NCI-H2029 (cell line): ENCODE measurements at places on chromosomes 13 and 19.

DNA sequence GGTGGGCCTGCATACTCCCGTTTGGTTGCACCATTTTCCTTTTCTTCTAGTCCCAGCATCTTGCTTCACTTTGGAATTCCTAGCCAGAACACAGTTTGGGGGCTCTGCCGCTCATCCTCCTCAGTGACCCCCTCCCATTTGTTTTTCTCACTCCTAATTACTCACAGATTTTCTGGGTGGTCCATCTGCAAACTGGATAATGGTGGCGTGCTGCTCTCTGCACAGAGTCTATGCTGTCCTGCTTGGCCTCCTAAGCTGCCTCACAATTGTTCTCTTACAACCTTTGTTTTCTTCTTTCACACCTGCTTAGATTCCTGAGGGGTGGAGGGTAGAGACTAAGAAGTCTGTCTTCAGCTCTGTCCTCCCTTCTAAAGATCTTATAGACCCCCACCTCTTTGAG, 80.8 kb downstream of the SHISA2 start:
- DNase-seq, result no peak

- no peak for DNase-seq
Observed at GRCh38 chr19:14515501-14516047, 2.6 kb downstream of the DNAJB1 start.

DNA sequence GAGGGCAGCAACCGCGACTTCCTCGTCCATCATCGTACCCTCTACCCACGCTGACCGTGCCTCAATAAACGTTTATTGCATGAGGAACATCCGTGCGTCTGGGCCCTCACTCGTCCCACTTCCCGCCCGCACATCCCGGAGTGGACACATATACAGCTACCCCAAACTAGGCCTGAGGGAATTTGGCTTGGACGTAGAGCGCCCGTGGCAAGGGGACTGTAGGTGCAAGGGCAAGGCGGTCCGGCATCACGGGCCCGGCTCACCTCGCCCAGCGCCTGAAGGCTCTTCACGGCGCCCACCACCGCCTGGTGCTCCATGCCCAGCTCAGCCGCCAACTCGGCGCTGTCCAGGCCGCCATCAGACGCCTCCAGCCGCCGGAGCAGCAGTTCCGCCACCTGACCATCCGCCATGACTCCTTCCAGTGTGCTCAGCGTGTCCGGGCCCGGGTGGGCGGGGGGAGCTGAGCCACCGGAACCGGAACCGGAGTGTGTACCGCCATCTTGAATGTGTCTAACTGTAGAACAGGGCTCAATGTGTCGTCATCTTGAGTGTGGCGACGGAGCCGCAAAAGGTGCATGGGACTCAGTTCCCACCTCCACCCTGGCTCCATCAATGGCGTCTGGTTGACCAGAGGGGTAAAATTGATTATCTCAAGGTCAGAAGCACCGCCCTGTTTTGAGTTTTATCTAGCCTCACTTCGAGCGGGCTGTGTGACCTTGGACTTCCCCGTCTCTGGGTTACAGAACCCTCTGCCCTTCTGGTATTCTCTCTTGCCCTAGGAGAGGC, at the start of gene FARSA:
Gene FARSA (minus strand): TSS at position 425 of the 786 bp plus-strand sequence. CDS start 15 bp downstream, at position 410.
- DNase-seq, result peak; percentile 94

DNA sequence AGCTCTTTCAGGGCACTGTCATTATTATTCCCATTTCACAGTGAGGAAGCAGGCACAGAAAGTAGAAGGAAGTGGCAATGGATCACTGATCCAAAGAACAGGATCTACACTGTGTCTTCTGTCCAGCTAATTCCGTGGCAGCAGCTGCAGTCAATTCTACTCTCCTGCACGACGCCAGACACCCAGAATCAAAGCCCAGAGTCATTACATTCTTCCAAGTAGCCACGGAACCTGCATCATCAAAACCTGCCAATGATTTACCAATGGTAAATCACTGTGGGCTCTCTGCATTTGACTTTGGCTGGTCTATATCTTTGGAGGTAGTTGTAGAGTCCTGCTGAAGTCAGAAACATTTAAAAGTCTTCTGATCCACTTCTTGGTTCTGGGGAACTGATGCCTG, 767.7 kb downstream of the LIG4 start:
- DNase-seq, result no peak

DNA sequence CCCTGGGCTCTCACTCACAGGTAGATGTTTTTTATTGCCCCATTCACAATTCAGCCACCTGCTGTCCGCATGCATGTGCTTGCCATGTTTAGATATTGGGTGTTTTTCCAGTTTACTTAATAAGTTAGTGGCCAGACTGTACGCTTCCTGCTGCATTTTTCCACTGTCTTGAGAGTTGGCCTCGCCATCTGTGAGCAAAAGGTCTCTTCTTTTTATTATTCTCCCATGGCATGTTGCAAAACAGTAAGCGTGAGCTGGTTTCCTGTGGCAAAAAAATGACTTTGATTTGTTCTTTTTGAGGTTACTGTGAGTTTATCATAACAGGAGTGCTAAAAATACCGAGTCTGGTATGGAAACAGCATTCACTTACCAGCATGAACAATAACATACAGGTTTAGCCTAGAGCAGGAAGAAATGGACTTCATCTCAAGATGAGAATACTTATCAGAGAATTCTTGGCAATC, 46.0 kb downstream of the SAE1 start:
- DNase-seq, result no peak

DNA sequence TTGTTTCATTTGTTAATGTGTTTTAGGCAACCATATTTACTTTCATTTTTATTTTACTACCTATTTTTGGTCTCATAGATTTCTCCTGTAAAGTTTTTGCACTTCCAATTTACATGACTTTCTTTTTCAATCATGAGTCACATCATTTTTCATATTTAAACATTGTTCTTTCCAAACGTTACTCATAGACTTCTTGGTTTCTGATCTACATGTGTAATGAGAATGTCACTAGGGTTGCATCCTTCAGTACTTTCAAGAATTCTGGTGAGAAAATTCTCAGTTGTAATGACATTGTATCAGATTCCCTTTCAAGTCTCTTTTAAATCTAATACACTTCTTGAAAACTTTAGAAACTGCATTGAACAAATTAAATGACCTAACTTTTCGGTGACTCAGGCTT, 991.7 kb downstream of the EFNB2 start:
- DNase-seq, result no peak

GRCh38 chr19:15986701-15987100, 37.9 kb downstream of the OR10H4 start:
- DNase-seq, result no peak

GRCh38 chr13:25302121-25302520, 696 bp downstream of the NUP58 start:
- DNase-seq, result no peak

GRCh38 chr13:60463787-60464186, 66.8 kb downstream of the TDRD3 start:
- DNase-seq, result no peak

- DNase-seq, result no peak
Observed at GRCh38 chr19:36245210-36246005, 30.5 kb downstream of the ZNF146 start.

DNA sequence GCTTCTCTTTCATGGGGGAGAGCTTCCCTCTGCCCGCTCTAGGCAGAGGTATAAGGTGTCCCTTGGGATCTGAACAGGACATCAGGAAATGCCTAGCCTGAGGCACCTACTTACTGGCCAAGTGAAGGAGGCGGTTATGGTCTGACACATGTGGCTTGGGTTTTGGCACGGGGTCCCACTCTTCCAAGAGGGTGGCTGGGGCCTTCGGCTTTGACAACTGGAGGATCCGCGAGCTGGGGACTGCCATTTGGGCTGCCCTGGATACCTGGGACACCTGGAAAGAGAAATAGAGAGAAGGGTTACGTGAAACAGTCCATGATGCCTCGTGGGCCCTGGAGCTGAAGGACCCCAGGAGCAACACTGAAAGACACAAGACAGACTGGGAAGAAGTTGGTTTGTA, 22.4 kb upstream of the MIER2 start:
- DNase-seq, result no peak

- DNase-seq, result no peak
Observed at GRCh38 chr19:42028304-42029216, 34.5 kb upstream of the ATP1A3 start.

DNA sequence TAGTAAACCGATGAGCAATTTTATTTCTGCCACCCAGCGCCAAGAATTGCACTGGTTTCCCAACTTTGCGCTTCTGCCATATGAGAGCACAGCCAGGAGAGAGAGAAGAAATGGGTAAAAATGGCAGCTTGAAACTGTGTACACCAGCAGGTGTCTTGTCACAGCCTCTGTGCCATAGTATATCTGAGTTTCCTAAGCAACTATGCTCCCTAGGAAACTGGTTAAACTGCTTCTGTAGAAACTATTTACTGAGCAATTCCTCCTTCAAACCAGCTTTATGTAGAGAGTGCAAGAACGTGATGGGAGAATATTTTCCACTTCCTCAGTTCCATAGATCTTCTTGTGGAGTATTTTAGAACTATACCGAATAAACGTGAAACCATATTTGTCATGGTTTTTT, 1361.3 kb downstream of the PCDH9 start:
- no peak for DNase-seq

GRCh38 chr13:67023130-67023876, 206.8 kb downstream of the PCDH9 start:
- peak; percentile 40 for DNase-seq

DNA sequence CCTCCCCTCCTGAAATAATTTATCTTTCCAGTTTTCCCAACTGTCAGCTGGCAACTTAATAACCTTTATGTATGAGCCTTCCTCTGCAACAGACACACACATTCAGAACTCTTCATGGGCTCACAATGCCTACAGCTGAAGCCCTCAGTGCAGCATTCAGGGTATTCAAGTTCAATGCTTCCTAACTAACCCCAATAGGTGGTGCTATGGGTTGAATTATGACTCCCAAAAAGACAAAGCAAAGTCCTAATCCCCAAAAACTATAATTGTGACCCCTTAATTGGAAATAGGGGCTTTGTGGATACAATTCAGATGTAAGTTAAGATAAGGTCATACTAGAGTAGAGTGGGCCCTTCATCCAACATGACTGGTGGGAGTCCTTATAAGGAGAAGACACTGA, 202.2 kb downstream of the SUCLA2 start:
- no peak for DNase-seq

DNA sequence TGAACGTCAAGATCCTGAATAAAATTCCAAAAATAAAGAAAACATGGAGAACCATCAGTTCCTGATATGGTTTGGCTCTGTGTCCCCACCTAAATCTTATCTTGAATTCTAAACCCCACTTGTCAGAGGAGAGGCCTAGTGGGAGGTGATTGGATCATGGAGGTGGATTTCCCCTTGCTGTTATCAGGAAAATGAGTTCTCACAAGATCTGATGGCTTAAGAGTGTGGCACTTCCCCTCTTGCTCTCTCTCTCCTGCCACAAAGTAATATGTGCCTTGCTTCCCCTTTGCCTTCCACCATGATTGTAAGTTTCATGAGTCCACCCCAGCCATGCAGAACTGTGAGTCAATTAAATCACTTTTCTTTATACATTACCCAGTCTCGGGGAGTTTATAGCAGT, 827.4 kb downstream of the GPC5 start:
- DNase-seq, result no peak

- no peak for DNase-seq
Observed at GRCh38 chr13:38430796-38431195, 81.1 kb downstream of the UFM1 start.

GRCh38 chr13:48505012-48505411, 27.9 kb downstream of the RCBTB2 start:
- no peak for DNase-seq

GRCh38 chr13:99067159-99067985, 89.5 kb upstream of the DOCK9 start:
- DNase-seq, result no peak

DNA sequence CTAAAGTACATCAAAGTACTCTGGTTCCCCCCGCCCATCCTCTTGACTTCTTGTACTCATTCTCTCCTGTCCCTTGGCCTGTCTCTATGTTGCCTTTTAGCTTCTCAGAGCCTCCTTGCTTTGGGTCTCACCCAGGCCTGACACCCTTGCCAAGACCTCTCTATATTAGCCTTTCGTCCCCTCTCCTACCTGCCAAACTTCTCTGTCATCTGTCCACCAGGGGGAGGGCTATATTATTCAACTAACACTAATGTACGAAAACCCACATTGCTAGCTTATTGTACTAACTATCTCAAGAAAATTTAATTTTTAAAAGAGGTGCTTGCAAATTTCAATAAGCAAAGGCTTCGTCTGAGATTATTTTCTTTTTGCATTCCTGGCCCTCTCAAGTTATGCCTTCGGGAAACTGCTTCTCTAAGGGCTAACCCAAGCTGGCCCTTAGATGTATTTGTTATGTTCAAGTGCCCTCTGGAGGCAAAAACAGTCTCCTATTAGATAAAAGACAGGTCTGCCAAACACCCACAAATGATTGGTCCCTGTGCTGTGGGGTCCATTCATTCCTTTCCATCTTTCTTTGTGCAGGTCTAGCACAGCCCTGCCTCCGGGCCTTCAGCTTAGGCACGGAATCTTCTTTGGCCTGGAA, 6.3 kb upstream of the MRPS31 start:
- DNase-seq, result no peak

DNA sequence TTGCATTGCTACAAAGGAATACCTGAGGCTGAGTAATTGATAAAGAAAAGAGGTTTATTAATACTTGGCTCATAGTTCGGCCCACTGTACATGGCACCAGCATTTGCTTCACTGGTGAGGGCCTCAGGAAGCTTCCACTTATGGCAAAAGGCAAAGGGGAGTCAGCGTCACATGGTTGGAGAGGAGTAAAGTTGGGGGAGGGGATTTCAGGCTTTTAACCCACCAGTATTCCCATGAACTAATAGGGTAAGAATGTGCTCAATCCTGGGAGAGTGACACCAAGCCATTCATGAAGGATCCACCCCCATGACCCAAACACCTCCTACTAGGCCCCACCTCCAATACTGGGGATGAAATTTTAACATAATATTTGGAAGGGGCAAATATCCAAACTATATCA, 82.5 kb upstream of the MYCBP2 start:
- no peak for DNase-seq

DNA sequence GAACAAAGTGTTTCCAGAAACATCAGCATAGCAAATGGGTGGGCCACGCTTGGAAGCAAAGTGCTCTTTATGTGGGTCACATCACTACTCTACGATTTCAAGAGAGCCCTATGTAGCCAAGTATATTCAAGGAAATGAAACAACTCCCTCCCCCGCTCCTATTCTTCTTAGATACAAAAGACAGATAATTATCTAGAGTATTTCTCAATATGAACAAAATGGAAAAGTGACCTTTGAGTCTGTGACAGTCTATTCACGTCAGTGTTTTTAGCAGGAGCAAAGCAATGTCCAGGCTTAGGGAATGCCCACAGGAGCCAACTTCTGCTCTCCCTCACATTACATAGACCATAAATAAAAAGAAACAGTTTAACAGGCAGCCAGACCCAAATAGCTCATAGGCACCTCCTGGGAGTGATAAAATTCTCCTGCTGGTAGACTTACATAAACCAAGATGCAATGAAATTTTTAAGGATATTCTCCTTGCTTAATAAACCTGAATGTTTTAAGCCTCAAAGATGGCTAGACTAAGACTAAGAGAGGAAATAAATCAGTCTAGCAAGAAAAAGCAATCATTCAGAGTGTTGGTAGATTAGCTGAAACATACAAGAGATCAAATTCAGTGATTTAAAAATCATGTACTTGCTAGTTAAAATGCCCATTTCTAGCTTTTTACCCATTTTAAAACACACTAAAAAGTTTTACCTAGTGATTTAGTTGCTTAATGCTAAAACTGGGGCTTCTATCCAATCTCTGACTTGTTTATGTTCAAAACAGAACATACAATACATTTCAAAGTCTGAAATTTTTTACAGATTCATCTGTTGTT, 182.8 kb downstream of the RGCC start:
- DNase-seq, result no peak

- DNase-seq, result no peak
Observed at GRCh38 chr19:57436417-57436816, 1.3 kb downstream of the ZNF749 start.
